LoVo (cell line): ENCODE measurements at places on chromosomes 4 and X.

- no peak for DNase-seq
Observed at GRCh38 chrX:129958814-129959492, 23.5 kb upstream of the BCORL1 start.

DNA sequence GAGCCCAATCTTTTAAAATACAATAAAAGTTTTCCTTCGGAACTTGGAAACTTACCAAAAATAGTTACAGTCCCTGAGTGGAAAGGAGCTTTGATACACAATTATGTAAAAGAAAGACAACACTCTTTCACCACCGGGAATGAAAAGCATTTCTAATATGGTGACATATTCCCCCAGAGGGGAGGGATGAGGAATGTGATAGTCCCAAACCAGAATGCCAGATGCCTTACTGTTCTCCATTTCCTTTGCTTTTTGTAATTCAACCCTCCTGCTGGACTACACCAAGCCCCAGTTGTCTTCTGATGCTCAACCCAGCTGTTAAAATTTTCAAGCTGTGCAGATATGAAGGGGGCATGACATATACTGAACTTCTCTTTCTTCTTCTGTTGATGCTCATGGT lies 4.1 kb downstream of the PRIMPOL start:
- DNase-seq = no peak

DNA sequence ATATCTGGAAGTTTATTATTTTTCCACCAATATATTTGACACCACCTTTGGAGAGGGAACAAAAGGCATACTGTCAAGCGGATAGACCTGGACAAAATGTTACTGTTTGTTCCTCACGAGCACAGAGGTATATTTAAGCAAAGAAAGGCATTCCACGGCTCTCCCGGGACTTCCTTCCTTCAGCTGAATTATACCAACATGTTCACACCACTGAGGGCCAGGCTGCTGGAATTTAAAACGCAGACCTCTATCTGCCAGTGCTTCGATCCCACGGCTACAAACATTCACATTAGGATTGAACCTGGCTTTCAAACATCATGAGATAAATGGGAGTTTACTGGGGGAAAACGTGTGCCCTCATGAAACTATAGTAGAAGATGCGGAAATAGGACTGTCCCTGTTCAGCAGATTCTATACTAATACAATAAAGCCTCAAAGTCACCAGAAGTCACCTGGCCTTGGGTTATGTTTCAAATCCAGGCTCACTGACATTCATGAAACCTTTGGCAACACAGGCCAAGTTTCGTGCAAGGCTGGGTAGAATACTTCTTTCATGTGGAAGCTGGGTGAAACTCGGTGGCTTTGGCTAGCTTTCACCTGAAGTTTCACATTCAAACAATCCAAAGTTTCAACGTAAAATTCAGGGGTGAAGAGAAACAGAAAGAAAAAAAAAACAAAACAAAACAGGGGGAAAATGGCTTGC lies 39.5 kb downstream of the SORBS2 start:
- DNase-seq = no peak

- no peak for DNase-seq
Observed at GRCh38 chrX:53294024-53294648, 12.8 kb upstream of the IQSEC2 start.

GRCh38 chr4:138740816-138741745 lies 274.5 kb upstream of the NOCT start:
- no peak for DNase-seq

DNA sequence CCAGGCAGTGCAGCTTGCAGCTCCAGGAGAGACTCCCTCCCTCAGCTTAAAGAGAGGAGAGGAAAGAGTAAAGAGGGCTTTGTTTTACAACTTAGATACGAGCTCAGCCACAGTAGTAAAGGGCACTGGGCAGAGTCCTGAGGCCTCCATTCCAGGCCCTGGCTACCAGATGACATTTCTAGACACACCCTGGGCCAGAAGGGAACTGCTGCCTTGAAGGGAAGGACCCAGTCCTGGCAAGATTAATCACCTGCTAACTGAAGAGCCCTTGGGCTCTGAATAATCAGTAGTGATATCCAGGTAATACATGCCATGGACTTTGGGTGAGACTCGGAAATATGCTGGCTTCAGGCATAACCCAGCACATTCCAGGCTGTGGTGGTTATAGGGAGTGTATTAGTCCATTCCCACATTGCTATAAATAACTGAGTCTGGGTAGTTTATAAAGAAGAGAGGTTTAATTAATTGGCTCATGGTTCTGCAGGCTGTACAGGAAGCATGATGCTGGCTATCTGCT lies 15.3 kb upstream of the SLC16A2 start:
- no peak for DNase-seq

- DNase-seq = no peak
Observed at GRCh38 chrX:110432091-110432905, 73.7 kb downstream of the RTL9 start.

DNA sequence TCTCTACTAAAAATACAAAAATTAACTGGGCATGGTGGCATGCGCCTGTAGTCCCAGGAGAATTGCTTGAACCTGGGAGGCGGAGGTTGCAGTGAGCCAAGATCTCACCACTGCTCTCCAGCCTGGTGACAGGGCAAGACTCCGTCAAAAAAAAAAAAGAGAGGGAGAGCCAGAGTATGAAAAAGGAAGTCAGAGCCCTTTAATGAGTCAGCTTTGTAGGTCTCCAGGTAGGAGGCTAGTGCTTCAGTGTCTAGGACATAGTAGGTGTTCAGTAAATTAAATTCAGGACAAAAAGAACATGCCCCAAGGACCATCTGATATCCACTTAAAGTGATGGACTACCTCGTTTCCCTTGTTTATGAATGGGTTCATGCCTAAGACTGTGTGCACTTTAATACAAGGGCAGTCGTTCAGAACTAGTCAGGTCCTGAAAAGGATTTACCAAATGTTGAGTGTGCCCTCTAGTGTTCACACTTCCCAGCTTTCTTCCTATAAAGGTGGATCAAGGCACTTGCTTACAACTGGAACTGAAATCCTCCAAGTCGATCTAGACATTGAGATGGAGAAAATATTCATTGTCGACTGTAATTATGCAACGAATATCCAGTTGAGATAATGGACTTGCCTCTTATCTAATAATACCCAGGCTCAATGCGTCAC lies 29.0 kb downstream of the F9 start:
- DNase-seq = peak; percentile 25

- DNase-seq = no peak
Observed at GRCh38 chr4:2427383-2428334, 8.9 kb downstream of the CFAP99 start.

DNA sequence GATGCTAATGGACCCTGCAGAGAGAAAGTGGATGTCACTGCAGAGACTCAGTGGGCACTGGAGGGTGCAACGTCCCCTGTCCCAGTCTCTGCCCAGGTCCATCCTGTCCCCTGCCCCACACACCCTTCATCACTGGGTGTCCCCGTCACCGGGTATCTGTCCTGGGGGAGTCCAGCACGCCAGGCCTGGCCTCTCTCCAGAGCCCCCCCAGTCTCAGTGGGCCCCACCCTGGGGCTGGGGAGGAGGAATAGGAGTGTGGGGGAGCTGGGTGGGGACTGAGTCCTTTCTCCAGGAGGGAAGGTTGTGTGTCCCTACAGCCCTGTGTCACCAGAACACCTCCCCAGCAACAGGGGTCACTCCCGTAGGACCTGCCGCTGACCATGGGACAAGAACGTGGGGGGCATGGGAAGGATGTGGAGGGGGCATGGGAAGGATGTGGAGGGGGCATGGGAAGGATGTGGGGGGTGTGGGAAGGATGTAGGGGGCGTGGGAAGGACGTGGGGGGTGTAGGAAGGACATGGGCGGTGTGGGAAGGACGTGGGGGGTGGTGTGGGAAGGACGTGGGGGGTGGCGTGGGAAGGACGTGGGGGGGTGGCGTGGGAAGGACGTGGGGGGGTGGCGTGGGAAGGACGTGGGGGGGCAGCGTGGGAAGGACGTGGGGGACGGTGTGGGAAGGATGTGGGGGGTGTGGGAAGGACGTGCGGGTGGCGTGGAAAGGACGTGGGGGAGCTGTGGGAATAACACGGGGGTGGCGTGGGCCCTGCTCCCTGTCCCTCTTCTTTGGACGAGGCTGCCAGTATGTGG lies 21.0 kb upstream of the SPON2 start:
- no peak for DNase-seq
